ENCODE measurements at places on chromosomes 13 and 19.

DNA sequence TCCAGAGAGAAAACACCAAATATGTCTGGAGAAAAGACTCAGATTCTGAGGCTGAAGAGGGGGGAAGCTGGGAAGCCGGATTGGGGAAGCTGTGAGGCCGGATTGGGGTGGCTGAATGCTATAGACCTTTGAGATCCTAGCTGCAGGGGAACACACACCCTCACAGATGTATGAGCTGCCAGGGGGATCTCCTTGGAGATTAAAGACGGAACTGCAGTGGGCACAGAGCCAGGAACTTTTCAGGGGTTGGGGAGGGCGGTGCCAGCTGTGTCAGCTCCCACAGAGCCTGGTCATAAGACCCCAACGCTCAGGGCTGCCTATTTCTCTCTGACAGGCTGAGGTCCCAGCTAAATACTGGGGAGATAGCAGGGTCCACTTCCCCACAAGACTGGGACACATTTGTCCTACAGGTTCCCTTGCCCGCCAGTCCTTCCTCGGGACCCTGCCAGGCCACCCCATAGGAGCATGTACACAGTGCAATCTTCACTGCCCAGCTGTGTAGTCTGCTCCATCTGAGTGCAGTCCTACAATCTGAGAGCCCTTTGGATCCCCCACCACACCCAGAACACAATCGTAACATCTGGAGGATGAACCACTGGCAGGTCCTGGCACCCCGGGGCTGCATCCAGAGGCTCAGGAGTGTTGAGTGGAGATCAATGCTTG is 1893.9 kb downstream of the PCDH9 start:
- no peak for DNase-seq

DNA sequence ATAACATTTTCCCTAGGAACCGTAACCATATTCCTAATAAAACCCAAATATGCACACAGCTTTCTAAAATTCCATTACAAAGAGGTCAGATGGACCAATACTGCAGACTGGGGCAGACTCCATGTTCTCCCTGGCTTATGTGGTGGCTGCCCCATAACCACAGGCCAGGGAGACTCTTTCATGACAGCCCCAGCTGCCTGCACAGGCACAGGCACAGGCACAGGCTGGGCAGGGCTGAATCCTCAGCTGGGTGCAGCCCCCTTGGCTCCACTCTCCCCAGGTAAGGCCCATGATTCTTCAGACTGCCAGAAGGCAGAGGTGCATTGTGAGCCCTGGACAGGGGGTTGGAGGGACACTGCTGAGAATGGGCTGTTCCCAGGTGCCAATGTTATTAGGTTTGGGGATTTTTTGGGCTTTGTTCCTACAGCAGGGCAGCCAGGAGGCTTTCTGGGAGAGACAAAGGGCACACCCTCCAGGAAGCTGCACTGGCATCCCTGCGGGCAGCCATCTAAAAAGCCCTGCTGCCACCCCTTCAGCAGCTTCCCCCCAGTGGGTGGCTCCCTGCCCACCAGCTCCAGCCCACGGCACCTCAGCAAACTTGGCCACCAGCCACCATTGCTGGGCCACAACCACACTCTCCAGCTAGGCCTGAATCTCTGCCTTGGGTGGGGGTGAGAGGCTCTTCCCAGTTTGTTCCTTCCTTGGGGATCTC is 20.0 kb downstream of the DOCK9 start:
- no peak for DNase-seq

GRCh38 chr13:76829572-76830327 is 56.5 kb downstream of the KCTD12 start:
- no peak for DNase-seq

GRCh38 chr19:8111376-8111775 is 38.0 kb downstream of the FBN3 start:
- DNase-seq: no peak

GRCh38 chr19:35395382-35396199 is 24.7 kb downstream of the GPR42 start:
- no peak for DNase-seq

- no peak for DNase-seq
These were observed 186.8 kb downstream of the NUFIP1 start for GRCh38 chr13:44802491-44802890.

DNA sequence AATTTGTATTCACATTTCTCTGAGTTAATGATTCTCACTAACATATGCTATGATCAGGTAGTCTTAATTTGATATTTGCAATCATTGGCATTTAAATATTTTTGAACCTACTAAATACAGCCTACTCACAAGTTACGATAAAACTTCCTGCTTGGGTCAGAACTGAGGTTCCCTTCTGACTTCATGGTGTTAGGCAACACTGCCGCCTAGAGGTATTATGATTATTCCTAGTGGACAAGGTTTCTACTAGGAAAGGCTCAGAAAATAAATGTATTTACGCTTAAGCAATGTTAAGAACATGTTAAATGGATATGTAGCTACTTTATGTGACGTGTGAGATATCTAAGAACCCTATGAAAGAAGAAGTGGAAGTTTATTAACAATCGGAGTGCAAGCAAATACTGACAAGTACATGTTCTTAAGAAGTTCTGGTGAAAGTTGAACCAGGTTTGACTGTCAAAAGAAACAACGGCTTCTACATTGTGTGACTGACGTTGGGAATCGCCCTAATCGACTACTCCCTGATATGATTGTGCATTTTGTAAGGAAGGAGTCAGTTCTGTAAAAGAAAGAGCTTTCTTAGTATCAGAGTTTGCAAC is 1395.8 kb downstream of the SLITRK5 start:
- peak; percentile 3 for DNase-seq

GRCh38 chr13:40410315-40410714 is 256.1 kb downstream of the FOXO1 start:
- no peak for DNase-seq

DNA sequence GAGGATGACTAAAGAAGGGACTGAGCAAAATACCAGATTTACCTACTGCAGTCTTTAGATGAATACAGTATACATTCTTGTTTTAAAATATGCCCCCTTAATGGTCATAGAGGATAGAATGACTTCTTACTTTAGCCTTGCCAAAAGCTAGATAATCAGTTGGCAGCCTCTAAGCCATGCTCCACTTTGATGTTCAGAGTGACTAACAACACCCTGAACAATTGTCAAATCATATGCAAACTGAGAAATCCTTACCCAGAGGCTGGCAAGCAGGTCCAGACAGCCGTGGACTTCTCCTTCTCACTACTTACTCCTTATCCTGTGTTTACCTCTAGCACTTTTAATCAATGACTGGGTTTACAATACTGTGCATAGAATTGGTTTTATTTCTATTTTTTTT is 23.6 kb upstream of the PHF11 start:
- DNase-seq: no peak

- DNase-seq: no peak
These were observed 1011.4 kb downstream of the UQCRFS1 start for GRCh38 chr19:28201462-28201943.

- DNase-seq: peak; percentile 53
These were observed at the start of gene RUBCNL for GRCh38 chr13:46387064-46387851. RUBCNL (minus strand) TSS chr13:46387252; CDS start chr13:46372475, 14,777 bp downstream.

DNA sequence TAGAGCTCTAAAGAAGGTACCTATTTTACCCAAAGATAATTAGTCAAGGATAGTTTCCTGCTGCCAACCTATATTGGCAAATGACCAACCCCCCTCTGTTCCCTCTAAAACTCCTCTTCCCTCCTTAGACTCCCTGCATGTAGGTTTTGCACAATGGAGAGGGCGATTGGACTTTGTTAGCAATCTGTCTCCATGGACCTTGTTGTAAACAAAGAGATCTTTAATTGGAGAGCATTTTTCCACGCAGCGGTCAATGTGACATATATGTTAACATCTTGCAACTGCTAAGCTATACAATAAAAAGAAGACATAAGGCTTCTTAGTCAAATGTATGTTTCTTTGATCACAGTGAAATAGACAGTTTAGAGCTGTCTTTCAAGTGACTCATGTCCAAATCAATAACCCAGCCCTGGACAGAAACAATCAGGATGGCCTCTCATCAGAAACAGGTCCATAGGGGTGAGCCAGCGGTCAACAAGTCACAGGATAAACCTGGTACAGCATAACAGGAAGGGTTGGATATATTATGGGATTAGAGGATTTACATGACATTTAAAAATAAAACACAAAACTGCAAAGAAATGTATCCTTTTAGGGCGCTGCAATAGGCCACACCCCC is 69.7 kb upstream of the UBL3 start:
- no peak for DNase-seq

GRCh38 chr13:112943309-112944125 is 25.5 kb upstream of the MCF2L start:
- peak; percentile 73 for DNase-seq

DNA sequence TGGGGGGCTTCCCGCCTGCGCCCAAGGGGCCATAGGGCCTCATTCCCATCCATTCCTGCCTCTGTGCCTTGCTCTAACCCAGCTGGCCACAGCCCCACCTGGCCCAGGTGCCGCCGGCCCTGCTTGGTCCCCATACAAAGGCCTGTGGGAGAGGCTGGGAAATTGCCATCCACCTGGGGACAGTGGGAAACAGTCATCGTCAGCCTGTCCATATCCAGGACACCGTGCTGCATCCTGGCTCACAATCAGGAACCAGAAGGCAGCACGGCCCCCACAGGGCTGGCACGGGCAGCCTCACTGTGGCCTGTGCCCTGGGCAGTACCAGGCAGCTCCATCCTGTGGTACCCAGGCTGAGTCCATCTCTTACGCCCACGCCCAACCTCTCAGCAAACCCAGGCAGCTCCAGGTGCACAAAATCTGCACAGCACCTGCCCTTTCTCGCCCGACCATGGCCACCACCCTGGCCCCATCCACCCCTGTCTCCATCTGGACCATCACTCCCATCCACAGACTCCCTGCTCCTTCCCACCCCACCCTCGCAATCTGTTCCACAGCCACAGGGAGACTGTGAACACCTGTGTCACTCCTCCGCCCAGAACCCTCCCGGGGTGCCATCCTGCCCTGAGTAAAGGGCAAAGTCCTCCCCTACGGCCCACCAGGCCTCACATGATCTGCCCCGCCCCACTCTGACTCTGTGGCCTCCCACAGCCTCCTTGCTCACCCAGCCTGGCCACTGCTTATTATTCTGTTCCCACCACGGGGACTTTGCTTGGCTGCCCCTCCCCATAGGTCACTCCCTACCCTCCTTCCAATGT is 21.1 kb upstream of the FBXO27 start:
- DNase-seq: no peak

DNA sequence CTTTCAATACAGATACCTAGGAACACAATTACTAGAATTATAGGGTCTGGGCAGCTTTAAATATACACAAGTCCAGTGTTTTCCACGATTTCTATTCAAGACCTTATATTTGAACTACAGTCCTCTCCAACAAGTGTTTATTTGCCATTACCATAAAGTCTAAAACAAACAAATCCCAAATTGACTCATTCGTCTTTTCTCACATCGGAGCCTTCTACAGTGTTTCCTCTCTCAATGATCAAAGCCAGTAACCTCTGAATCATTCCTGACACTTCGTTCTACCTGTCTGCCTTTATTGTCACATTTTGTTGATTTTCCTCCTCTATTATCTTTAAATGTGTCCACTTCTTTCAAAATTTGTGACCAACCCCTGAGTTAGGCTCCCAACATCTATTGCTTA is 1356.5 kb upstream of the SLC10A2 start:
- no peak for DNase-seq

DNA sequence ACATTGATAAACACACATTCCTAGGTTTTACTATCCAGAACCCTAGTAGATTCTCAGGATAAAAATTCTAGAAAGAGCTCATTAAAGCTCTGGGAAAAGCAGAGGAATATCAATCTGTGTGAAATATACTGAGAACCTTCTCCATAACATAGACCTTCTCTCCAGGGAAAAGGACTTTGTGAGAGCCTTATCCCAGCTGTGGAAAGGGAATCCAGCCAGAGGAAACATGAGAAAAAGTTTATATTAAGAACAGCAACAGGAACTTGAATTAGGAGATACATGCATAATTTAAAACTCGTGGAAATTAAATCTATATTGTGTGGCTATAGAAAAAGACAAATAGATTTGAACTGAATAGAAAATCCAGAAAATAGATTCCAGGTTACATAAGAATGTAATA is 1639.9 kb downstream of the EFNB2 start:
- no peak for DNase-seq

- DNase-seq: peak; percentile 30
These were observed 94.6 kb downstream of the TSHZ3 start for GRCh38 chr19:31254611-31255010.

- no peak for DNase-seq
These were observed 15.0 kb downstream of the TDRD3 start for GRCh38 chr13:60411983-60412382.

DNA sequence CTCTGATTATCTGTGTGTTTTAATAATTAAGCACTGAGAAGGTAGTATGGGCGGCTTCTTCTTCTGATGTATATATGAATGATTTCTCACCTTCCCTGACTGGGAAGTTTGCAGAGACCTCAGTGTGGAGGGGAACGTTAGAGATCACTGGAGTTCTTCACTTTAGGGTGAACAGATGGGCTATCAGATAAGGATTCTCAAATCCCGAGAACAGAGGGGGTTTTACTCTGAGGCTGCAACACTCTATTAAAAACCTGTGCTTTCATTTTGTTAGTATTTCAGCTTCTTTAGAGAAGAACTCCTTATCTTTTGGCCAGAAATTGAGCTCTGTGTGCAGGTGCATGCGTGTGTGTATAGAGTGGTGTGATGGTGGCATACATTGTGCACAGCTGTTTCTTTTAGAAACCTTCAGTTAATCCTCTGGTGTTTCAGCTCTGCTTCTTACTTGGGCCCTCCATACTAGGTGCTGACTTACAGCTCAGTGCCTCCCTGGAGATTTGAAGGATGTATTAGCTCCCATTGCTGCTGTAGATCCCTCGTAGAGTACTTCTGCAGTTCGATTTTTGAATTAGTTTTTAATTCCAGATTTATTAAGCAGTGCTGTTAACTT is 45.3 kb upstream of the PCDH9 start:
- no peak for DNase-seq

DNA sequence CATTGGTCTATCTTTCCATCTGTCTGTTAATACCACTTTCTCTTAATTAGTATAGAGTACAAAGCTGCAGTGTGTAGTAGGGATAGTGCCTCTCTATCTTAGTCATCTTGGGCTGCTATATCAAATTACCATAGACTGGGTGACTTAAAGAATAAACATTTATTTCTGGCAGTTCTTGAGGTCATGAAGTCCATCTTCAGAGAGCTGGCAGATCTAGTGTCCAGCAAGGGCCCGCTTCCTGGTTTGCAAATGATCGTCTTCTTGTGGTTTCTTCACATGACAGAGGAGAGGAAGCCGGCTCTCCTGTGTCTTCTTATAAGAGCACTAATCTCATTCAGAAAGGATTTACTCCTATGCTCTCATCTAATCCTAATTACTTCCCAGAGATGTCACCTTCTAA is 6.1 kb downstream of the ZNF700 start:
- no peak for DNase-seq

GRCh38 chr13:31444266-31444856 is 244.6 kb downstream of the B3GLCT start:
- no peak for DNase-seq

- peak; percentile 14 for DNase-seq
These were observed 5.2 kb upstream of the ANKRD10 start for GRCh38 chr13:110920038-110920437.

DNA sequence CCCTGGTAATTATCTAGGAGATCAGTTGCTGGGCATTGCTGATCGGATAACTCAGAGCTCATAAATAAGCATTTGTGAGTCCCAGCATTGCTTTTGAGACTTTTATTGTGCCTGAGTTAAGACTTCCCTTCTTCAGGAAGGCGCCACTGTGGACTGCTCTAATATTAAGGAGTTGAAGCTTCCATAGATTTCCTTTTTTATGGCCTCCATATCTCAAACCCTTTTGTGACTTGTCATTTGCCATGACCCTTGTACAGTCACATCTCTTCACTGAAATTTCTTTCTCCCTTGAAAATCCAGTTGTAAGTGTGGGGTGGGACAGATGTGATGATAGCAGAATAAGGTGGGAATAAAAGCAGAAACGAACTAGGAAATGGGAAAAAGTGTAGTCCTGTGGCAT is 6.3 kb downstream of the TM9SF2 start:
- no peak for DNase-seq
